ENCODE measurements at places on chromosomes 11 and 22. TPM values are rescaled to one million over a fixed set of nuclear protein-coding genes. Genes with fewer than 3 reads are reported as not detected.
A peak's percentile ranks its signal among the peaks of the same experiment; 100 is the strongest.

DNA sequence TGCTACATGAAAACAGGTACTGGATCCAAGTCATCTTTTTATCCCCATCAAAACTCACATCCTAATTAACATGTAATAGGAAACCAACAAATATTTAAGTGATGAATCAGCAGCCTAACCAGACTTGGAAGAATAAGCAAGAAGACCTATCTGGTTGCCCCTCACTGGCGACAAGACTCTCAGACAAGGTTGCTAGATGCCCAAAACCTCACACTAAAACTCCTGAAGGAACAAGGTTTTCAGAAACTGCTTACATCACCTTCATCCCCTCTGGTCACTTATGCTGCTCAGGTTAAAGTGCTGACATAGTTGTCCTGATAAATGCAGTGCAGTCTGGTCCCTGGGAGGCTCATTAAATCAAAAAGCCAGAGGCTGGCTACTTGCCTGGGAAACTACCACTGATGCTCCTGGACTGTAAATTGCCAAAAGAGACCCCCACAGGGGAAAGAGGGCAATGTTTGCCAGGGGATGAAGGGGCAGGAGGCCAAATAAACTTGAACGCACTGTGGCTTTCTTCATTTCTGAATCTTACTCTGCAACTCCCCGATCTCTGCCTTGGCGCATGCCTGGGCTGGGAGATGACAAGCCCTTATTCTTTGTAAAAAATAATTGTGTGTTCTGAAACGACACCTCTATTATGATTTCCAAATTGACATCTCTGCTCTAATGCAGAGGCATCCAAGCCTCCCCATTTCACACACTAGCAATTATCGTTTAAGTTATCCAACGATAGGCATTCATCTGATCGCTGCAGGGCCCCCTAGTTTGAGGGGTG lies 72.7 kb downstream of the AMBRA1 start:
- peak; percentile 57 for DNase-seq

- no peak for DNase-seq
These were observed 13.2 kb upstream of the BBS1 start for GRCh38 chr11:66497206-66497605.

DNA sequence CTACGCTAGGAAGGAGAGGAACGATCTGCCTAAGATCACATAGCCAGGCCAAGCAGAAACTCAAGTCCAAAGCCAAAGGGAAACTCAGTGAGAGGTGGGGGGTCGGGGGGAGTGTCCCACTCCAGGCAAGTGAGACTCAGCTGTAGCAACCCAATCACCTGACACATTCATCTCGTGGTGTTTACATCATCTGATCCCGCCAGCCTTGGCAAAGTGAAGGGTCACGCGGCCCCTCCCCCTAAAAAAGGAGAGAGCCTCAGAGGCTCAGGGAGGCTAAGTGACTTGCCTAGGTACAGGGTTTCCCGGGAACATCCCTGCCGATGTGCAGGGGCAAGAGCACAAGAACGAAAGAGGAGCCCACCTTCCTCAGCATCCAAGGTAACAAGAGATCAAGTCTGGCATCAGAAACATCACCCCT lies 21.5 kb downstream of the MYH9 start:
- no peak for DNase-seq

GRCh38 chr11:108302121-108302785 lies 79.4 kb downstream of the ATM start:
- DNase-seq: peak; percentile 56

The SCN4B gene
- total RNA-seq: not detected

GRCh38 chr11:128625326-128625725 lies 38.0 kb upstream of the ETS1 start:
- DNase-seq: no peak

- no peak for DNase-seq
These were observed 9.5 kb downstream of the PLA2G6 start for GRCh38 chr22:38171927-38172831.

GRCh38 chr11:22510741-22511140 lies 114.9 kb downstream of the FANCF start:
- DNase-seq: no peak

The PANX1 gene
- total RNA-seq: 40.7 TPM

The C11orf52 gene
- total RNA-seq: 1.2 TPM

- DNase-seq: peak; percentile 29
These were observed 47.0 kb downstream of the CARD18 start for GRCh38 chr11:105092256-105093239.

The OR52E8 gene
- total RNA-seq: not detected

DNA sequence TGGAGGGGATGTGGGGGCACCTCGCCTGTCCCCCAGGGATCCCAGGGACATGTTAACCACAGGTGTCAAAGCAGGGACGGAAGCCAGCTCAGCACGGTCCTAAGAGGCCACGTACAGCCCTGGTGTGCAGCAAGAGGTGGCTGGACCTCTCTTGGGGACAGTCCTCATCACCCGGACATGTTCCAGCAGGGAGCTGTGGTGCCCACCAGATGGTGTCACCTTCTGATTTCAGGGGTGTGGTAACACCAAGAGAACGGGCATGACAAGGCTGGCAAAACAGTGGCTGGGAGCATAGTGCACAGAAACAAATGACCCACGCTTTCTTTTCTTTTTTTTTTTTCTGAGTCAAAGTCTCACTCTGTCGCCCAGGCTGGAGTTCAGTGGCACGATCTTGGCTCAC lies 25.6 kb upstream of the COMT start:
- no peak for DNase-seq

DNA sequence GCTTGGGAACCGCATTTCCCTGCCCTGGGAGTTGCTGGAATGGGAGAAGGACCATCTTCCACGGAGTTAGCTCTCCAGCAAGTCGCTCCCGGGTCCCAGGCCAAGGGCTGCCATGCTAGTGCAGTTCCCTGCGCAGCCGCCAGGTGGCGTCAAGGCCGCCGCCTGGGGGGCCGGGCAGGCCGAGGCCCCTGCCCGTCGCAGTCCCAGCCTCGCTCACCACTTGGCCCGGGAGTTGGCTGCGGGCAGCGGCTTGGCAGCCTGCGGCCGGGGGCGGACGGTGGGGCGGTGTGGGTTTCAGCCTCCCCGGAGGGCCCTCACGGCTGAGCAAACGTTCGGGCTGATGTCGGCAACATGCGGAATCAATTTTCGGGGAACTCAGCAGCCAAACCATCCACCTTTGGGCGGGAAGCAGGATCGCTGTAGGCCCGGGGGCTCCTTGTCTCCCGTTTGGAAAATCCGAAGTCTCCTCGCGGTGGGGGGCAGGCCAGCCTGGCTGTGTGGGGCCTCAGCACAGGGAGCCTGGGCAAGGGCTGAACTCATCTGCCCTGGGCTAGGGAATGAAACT lies 415.1 kb downstream of the SOX6 start:
- peak; percentile 29 for DNase-seq

The FGF3 gene
- total RNA-seq: not detected

The RFPL1 gene
- not detected for total RNA-seq

The YPEL1 gene
- 0.80 TPM for total RNA-seq

The SLC15A3 gene
- 8.6 TPM for total RNA-seq

DNA sequence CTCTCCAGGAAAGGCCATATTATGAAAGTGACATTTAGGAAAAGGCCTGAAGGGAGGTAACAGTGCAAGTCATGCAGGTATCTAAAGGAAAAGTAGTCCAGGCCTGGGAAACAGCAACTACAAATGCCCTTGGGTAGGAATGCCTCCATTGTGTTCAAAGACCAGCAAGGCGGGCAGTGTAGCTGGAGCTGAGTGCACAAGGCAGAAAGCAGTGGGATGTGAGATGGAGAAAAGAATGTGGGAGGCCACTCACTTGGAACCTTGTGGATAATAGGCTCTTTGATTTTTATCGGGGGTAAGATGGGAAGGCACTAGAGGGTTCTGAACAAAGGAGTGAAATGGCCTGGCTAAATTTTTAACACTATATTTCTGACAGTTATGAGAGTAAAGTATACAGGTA lies 188.6 kb downstream of the PGR start:
- DNase-seq: no peak

DNA sequence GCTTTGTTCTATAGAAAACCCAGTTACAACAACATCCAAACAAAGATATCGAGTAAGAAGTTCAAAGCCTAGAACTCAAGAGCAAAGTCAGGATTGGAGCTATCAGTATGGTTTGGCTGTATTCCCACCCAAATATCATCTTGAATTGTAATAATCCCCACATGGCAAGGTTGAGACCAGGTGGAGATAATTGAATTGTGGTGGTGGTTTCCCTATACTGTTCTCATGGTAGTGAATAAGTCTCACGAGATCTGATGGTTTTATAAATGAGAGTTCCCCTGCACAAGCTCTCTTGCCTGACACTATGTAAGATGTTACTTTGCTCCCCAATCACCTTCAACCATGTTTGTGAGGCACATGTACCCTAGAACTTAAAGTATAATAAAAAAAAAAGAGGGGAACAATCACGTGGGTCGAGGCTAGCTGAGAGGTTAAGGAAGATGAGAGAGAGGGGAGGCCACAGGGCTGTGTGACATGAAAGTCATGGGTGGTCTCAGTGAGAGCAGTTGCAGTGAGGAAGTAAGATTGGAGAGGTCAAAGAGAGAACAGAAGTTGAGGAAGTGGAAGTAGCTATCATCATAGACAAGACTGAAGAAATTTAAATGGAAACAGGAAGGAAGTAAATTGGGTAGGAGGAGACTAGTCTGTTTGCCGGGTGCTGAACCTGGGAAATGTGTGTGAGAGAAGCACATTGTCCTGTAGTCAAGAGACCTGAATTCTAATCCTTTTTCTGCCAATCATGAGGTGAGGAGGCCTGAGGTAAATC lies 80.1 kb upstream of the CD44 start:
- no peak for DNase-seq

The BDNF gene
- total RNA-seq: 3.1 TPM

GRCh38 chr22:40240686-40241085 lies 63.0 kb downstream of the TNRC6B start:
- no peak for DNase-seq

- no peak for DNase-seq
These were observed 14.2 kb upstream of the UVRAG start for GRCh38 chr11:75800728-75801361.

GRCh38 chr11:110525883-110526282 lies 96.1 kb downstream of the FDX1 start:
- peak; percentile 82 for DNase-seq

- DNase-seq: peak; percentile 26
These were observed 75.5 kb downstream of the ENTHD1 start for GRCh38 chr22:39818094-39818493.

- peak; percentile 25 for DNase-seq
These were observed 37.5 kb downstream of the ZC3H12C start for GRCh38 chr11:110130642-110131238.

The BIK gene
- total RNA-seq: not detected

The KDM4D gene
- total RNA-seq: 1.9 TPM

DNA sequence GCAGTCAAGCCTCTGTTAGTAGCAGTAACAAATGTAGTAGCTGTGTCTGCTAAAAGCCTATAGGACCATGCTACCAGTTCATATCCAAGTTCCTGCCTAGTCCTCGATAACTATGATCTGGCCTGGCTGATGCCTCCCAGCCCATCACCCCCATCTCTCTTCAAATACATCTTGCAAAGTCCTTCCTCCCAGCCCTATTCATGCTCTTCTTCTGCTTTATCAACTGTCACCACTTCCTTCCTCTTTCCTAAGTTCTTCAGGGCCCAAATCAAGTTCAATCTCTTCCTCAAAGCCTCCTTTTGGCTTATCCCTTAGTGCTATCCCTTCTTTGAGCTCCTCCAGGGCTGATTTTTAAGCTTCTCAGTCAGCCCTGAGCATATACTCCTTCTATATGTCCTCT lies 150.9 kb upstream of the THY1 start:
- no peak for DNase-seq

- DNase-seq: no peak
These were observed 25.6 kb downstream of the GRIA4 start for GRCh38 chr11:105635466-105635865.

The OAF gene
- 18.7 TPM for total RNA-seq

The SCGB1C1 gene
- total RNA-seq: not detected

The OR52H1 gene
- total RNA-seq: not detected

DNA sequence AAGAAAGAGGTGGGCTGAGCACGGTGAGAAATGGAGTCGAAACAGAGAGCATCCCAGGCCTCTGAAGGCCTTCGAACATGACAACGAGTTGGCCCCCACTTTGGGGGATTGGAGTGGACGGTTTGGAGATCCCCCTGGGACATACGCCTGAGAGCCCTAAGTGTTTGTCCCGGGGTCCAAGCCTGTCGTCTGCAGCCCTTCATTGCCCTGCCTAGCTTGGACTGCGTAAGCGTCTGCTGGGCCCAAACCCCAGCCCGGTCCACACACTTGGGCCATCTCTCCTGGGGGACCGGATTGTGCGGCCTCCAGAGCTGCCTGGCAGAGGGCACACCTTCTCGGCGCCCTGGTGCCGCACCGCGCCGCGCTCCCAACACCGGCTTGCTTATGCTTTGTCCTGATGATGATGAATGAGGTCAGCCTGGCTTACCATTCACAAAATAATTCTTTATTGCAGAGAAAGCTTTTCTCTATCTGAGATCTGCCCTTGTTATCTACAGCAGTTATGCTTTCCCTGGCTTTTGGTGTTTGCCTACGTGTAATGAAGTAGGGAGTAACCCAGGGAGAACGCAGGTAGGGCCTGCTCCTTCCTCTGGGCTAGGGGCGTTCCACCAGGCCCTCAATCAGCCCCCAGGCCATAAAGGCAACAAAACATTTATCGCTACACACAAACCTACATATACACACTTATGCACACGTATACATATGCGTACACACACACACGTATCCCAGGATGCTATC lies 85.9 kb upstream of the PPARA start:
- DNase-seq: peak; percentile 65

GRCh38 chr11:19817870-19818269 lies 105.2 kb downstream of the NAV2 start:
- DNase-seq: no peak

DNA sequence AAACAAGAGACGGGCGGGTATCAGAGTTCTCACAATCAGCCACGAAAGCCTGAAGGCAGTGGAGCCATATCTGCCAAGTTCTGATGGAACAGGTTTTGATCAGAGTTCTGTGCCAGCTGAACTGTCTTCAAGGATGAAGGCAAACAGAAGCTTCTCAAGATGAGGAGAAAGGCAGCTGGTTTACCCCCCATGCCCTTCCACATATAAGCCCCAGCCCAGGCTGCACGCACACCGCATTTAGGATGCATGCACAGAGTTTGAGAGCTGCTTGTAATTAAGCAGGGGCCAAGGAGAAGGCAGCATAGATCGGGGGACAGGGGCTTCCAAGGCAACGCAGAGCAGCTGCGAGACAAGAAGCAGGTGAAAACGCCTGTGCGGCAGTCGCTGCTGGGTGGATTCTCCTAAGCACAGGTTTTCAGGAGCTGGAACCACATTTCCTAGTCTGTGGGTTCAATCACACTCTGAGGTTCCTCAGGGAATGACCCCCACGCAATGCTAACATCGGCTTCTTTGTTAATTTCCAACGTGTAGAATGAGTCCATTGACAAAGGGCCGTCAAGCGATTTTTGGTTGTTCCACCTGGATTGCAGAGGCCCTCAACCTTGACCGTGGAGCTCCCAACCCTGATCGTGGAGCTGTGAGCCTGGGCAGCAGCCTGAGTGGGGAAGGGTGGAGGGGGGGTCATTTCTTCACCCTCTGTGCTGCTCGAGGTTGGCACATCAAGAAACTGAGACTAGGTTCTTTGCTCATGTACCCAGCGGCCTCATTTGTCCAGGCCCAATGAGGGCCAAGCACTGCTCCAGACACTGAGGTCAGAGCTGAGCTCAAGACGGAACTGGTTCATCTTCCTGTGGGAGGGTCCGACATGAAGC lies 81.7 kb upstream of the SHISAL1 start:
- no peak for DNase-seq
